ENCODE measurements at places on chromosomes 3 and 15.

DNA sequence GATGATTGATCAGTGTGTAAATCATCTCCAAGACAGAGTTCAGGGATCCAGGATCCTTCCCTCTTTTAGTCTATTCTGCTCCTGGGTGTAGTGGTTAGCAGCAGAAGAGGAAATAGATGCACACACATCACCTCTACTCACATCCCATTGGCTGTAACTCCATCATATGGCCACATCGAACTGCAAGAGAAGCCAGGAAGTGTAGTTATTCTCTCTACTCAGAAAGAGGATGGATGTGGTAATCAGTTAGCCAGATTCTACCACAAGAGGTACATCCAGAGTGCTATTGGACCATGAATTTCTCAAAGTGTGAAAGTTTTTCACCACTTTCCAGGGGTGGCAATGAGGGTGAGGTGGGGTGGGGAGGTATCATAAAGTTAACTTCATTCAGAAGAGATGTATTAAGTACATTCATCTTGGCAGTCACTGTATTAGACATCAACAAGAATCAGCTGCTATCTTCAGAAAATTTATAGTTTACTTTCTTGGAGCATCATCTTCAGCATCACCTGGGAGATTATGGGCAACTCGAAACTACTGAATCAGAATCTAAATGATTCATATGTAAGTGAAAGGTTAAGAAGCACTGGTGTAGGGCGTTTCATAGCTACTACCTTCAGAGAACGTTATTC, 60.6 kb upstream of the GAP43 start:
- no peak for DNase-seq

DNA sequence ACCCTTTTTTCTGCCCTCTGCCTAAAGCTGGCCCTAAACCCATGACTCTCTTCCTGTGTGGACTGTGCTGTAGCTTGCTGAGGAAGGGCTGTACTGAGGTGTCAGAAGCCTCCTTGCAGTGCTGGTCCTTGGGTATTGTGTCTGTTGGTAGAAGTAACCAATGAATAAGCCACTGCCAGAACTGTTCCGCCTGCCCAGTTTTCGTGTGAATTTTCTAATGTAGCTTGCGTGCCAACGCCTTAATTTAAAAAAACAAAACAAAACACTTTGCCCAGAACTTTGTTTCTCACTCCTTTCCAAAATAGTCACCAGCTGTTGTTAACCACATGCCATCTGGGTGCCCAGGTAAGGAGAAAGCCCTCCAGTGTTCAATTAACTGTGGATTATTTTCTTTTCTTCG, 101.9 kb downstream of the KLHL25 start:
- no peak for DNase-seq

GRCh38 chr3:1774597-1774996, 324.1 kb upstream of the CNTN4 start:
- DNase-seq, result no peak

GRCh38 chr15:51049081-51049480, 45.6 kb downstream of the TNFAIP8L3 start:
- no peak for DNase-seq

GRCh38 chr15:48996276-48996675, 32.6 kb upstream of the SHC4 start:
- no peak for DNase-seq

DNA sequence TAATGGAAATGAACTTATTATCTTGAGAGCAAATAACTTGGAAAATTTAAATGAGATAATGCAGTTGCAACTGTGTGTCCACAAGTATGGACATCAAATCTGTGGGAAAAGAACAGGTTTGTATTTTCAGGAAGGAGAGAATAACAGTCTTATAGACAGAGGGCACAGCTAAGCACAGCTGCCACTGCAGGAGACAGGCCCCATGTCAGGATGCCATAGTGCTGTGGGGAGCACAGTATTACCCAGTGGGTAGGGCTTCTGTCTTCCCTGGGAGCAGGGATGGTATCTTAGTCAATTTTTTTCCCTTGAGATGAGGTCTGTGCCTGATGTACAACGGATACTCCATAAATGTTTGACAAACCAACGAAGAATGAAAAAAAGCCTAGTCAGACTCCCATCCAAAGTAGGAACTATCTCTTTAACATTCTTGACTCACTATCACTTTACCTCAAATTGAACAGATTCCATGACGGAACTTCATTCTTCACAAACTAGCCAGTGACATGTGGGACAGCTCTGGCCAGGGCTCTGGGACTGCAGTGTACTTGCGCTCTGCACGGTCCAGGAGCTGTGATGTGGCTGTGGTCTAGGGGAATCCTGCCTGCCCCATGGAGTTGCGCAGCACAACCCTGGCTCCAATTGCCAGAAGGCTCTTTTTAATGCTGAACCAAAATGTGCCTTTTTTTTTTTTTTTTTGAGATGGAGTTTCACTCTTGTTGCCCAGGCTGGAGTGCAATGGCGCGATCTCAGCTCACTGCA, 48.3 kb downstream of the PARP14 start:
- no peak for DNase-seq
